ENCODE measurements at places on chromosomes 12 and 14.

DNA sequence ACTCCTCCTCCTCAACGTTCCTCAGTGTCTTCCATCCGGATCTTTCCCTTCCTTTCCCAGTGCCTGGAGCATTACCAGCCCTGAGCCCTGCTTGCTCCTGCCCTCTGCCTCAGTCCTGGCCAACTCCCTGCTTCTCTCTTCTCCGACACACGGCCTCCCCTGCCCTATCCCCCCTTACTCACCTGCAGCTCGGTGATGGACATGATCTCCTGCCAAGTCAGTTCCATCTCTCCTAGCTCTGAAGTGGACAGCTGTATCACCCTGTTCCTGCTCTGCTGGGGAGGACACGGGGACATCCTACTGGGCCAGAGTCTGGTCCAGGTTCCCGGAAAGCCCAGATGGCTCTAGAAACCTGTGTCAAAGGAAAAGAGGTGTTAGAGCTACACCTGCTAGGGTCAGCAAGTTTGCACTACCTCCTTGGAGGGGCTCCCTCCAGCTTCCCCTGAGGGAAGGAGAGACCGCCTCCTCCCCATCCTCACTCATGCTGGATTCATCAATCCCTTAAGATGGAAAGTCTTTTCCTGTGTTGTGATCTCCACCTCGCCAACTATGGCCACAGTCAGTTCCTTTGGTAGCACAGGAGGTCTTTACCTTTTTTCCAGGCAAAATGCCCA, 5.8 kb downstream of the NFE2 start:
- DNase-seq, result no peak

DNA sequence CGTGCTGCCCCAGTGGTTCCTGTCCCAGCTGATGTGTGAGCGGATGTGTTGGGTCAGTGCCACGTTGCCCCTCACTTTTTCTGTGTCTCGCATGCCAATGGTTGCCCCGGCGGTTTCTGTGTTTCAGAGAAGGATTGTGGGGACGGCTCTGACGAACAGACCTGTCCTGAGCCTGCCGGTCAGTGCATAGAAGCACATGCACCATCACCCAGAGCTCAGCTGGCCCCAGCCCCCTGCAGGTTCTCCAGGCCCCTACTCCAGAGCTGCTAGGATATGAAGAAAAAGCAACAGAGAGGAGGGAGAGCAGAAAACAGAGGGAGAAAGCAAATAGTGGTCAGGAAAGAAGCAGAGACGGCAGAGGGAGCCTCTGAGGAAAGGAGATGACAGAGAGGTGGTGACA, 20.6 kb upstream of the LRP1-AS start:
- DNase-seq, result no peak

DNA sequence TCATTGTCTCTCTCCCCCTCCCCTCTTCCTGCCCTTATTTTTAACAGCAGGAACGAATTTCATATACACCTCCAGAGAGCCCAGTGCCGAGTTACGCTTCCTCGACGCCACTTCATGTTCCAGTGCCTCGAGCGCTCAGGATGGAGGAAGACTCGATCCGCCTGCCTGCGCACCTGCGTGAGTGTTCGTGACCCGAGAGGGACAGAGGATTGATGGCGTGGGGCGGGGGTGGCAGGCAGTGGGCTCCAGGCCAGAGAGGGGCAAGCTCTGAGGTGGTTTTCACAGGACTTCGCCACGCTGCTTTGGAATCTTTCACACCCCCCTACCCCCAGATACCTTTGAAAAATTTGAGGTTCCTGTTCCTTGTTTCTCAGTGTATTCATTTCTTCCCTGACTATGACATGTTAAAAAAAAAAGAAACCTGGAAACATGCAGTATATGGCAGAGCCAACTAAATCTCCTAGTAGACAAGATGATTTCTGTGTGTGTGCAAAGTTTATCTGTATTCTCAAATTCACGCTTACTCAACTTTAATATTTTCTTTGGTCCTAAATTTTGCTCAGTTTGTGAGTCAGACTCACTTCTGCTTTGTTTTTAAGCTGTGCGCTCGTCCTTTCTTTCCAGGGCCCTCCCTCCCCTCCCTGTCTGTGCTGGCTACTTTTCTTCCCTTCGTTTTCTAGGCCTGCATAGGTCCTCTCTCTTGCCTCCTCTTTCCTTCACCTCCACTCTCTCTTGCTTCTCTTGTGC, 103.1 kb downstream of the ETV6 start:
- DNase-seq, result no peak

DNA sequence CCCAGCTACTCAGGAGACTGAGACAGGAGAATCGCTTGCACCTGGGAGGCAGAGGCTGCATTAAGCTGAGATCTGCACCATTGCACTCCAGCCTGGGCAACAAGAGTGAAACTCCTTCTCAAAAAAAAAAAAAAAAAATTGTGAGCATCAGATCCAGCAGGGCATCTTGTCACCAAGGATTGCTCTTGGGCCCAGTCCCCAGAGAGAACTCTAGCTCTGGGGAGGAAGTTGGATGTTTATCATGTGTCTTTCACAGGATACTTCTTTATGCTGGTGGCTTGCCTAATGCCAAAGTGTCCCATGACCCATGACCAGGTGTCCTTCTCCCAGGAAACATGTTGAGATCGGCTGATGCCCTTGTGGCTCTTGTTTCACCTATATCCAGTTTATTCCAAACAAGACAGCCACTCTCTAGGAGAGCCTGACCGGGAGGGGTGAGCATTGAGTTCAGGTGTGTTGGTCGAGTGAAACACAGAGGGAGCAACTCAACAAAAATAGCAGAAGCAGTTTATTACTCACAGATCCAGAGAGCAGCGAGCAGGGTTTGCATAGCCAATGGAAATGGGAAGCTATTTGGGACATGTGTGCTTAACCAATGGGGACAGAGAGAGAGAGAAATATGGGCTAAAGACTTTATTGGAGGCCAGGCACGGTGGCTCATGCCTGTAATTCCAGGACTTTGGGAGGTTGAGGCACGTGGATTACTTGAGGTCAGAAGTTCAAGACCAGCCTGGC, 6.6 kb upstream of the TCHP start:
- DNase-seq, result no peak

- DNase-seq, result no peak
These were observed 104.7 kb downstream of the ST8SIA1 start for GRCh38 chr12:22229652-22230279.

DNA sequence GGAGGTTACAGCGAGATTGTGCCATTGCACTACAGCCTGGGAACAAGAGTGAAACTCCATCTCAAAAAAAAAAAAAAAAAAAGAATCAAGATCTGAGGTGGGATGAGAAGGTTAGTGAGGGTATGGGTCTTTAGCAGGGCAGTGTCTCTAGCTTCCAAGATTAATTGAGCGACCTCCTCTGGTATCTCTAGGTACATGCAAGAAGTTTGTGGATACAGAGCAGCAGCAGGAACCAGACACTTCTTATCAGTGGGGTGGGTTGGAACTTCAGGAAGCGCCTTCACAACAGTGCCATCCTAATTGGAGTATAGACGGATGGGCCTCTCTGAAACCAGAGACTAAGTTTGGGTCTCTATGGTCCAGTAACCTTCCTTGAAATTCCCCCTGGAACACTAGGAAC, 51.9 kb upstream of the CISTR start:
- DNase-seq, result no peak

All from D341Med (cell line).